Endothelial cell (in vitro differentiated cells): ENCODE measurements at places on chromosomes 2 and 18. TPM values are rescaled to one million over a fixed set of nuclear protein-coding genes. Genes with fewer than 3 reads are reported as not detected.
A peak's percentile ranks its signal among the peaks of the same experiment; 100 is the strongest.

The DNAJC5G gene
- total RNA-seq, result not detected

The ZBTB7C gene
- 0.67 TPM for total RNA-seq

The ADRA2B gene
- total RNA-seq, result 0.46 TPM

The NMUR1 gene
- not detected for total RNA-seq

The SRD5A2 gene
- 0.64 TPM for total RNA-seq

The CFC1 gene
- total RNA-seq, result 1.2 TPM

GRCh38 chr2:192899466-192899865, 704.7 kb upstream of the TMEFF2 start:
- no peak for DNase-seq
- no peaks in the 10 kb centered on the region for H3K27me3 ChIP-seq
- no peaks in the 10 kb centered on the region for H3K36me3 ChIP-seq
- H3K4me1 ChIP-seq, result no peaks in the 10 kb centered on the region
- no peak overlapping the region for H3K4me3 ChIP-seq

DNA sequence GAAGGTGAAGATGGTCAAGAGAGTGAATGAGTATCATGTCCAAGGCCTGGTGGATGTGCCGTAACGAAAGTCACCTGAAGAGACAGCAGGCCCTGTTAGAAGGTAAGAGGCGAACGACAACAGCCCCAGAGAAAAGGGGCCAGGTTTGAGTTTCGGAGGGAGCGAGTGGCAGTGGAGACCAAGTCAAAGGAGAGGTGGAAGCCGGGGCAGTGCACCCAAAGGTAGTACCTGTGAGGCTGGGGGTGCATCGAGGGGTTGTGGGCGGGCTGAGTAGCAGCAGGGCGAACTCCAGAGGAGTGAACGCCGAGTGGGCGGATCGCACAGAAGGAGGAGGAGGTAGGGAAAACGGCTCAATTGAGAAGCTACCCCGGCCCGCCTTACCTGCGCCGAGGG, 358 bp downstream of the USP37 start:
- DNase-seq, result no peak
- peaks cover 27% of the 10 kb centered on the region for H3K4me1 ChIP-seq
- peaks cover 11% of the 10 kb centered on the region for H3K27me3 ChIP-seq
- peak overlapping the region; percentile 97 for H3K27ac ChIP-seq
- peak overlapping the region; percentile 97 for H3K4me3 ChIP-seq

GRCh38 chr2:7758073-7758759, 841.0 kb downstream of the RNF144A start:
- H3K27me3 ChIP-seq, result no peaks in the 10 kb centered on the region
- peaks cover 6% of the 10 kb centered on the region for H3K36me3 ChIP-seq
- no peaks in the 10 kb centered on the region for H3K4me1 ChIP-seq
- no peak overlapping the region for H3K4me3 ChIP-seq

GRCh38 chr2:148527488-148528340, 116.8 kb upstream of the EPC2 start:
- H3K4me3 ChIP-seq, result no peak overlapping the region
- H3K27ac ChIP-seq, result no peak overlapping the region
- peaks cover 3% of the 10 kb centered on the region for H3K36me3 ChIP-seq
- H3K4me1 ChIP-seq, result no peaks in the 10 kb centered on the region
- no peak for DNase-seq
